ENCODE measurements at places on chromosomes 2 and 18.

GRCh38 chr18:67135981-67136380 is 380.5 kb downstream of the DSEL start:
- no peak for DNase-seq

- DNase-seq, result no peak
These were observed 27.8 kb upstream of the RNF125 start for GRCh38 chr18:31990823-31991222.

GRCh38 chr2:43075054-43075593 is 151.3 kb downstream of the ZFP36L2 start:
- no peak for DNase-seq

DNA sequence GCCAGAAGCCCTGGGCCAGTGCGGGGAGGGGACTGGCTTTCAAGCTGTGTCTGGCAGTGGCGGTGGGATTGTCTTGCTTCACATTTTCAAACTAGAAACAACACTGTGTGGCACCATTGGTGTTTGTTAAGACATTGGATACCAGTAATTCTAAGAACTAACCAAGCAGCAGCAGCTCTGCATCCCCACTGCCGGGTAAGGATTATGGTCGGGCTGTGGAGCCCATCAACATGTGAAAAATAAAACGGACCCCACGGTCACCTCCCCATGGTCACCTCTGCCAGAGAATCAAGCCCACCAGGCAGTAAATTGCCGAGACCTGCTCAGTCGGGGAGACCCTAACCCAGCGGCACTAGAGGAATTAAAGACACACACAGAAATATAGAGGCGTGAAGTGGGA is 65.3 kb downstream of the C18orf63 start:
- no peak for DNase-seq

GRCh38 chr2:207467716-207468347 is 61.9 kb upstream of the CREB1 start:
- no peak for DNase-seq

GRCh38 chr2:7472465-7472864 is 555.3 kb downstream of the RNF144A start:
- DNase-seq, result no peak

DNA sequence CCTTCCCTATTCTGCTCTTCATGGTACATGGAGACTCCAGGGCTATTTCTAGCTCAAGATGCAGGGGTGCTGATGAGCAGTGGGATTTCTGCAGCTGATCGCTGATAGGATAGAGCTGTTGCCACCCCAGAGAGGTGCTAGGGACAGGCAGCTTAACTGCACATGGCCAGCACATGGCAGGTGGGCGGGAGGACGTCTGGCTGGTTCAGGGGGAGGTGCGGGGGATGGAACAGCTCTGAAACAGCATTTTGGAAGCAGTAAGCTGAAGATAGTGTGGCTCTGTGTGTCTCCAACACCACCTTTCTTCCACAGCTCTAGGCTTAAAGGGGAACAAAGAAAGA is 151.9 kb upstream of the PELI1 start:
- no peak for DNase-seq

DNA sequence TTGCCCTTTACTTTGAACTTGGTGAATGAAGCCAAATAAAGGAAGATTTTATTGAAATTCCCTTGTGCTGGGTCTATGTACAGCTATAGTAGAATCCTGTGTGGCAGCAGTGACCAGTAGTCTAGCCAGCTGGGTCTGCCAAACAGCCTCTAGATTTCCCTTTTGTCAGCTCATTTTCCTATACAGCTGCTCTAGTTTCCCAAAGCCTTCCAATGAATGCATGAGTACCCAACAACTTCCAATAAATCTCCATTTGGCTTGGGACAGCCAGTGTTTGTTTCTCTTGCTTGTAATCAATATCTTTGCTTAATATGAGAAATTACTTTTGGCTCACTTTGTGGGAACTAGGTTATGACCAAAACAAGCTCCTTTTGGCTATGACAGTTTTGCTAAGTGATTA is 43.6 kb downstream of the SCN9A start:
- no peak for DNase-seq

DNA sequence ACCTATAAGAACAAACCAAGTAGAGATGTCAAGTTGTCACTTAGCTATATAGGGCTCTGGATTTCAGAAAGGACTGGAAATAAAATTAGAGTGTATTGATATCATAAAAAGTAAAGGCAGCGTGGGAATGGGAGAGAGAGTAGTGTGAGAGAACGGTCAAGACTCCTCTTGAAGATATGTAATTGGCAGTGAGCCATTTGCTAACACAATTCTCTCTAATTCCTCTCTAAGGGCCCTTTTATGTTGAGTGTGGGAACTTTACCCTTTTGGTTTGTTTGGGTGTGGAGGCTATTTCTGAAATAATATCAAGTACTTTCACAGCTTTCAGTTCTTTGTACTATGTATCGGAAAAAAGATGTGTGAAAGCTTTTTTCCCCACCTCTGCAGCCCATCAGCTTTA is 196.8 kb downstream of the LRRTM4 start:
- DNase-seq, result no peak

- peak; percentile 78 for DNase-seq
These were observed at the start of gene ERFE for GRCh38 chr2:238158509-238159070. TSS of gene ERFE (plus strand) at chr2:238158970. CDS start at chr2:238159008, 38 bp downstream.

- DNase-seq, result no peak
These were observed 225.8 kb downstream of the PTGR3 start for GRCh38 chr18:74982946-74983635.

DNA sequence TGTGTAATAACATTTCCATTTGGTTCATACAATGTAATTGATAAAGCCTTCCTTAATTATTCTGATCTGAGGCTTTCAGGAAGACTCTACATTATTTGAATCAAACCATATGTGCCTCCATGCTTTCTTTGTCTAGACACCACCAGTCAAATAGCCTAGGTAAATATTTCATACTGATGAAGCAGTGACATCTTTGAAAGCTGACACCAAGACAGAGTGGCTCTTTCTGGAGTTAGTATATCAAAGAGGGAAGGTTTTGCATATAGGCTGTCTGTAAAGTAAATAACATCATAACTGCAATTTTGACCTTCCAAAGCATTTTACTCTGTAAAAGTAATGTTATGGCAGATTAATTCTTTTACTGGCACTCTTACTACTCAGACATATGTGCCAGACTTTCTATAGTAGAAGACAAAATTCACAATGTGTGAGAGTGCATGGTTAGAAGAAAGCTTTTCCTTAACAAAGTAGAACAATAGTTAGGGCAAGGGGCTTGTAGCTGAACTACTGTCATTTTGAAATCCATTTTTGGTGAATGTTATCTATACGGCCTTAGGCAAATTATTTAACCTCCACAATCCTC is 177.3 kb downstream of the ERBB4 start:
- no peak for DNase-seq

DNA sequence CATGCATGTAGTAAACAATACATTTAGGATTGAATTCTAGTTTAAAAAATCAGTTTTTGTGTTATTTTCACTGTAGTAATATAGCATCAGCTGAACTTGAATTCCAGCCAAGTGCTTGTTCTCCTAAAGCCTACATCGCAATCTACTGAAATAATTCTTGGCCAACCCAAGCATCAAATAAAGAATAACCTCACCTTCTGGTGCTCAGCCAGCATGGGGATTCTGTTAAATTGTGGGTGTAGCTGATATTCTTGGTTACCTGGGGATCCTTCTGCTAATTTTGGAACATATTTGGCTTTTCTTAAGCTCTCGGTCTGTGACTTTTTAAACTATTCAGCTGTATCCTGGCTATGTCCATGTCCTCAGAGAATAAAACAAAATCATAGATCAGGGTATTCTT is 248.8 kb downstream of the NRXN1 start:
- DNase-seq, result no peak

DNA sequence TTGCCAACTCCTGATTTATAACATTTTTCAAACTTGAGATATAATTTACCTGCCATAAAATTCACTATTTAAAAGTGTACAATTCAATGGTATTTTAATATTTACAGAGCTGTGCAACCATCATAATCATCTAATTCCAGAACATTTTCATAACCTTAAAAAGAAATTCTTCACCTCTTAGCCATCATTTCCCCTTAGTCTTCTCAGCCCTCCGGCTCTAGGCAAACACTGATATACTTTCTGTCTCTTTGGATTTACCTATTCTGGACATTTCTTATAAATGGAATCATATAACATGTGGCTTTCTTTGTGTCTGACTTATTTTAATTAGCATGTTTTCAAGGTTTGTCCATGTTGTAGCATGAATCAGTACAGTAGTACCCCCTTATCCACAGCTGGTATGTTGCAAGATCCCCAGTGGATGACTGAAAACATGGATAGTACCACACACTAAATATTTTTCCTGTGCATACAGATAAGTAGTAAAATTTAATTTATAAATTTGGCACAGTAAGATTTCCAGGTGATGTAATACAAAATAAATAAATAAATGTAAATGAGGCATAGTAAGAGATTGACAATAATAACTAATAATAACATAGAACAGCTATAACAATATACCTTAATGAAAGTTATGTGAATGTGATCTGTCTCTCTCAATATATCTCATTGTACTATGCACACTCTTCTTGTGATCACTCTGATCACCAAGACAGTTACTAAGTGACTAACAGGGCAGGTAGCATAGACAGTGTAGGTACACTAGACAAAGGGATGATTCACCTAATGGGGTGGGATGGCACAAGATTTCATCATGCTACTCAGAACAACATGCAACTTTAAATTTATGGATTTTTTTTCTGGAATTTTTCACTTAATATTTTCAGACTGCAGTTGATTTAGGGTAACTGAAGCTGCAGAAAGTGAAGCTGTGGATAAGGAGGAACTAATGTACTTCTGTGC is 73.1 kb downstream of the RAB3GAP1 start:
- no peak for DNase-seq

DNA sequence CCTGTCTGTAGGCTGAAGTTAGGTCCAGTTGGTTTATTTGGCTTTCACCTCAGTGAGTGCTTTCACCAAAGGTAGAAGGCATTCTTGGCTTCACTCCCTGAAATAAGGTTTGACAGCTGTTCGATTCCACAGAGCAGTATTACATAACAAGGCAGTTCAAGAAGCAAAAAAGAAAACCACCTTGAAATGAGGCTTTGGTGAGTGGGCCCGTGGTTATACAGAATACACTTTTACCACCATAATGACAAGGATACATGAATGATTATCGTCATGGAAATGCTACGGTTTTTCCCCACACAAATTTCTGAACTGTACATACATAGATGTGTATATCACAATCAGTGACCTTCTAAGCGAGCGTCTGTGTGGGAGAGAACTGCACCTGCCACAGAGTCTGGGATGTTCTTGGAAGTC is 80.0 kb upstream of the CHRNA1 start:
- DNase-seq, result no peak

GRCh38 chr2:227134591-227134990 is 29.4 kb downstream of the COL4A4 start:
- no peak for DNase-seq

DNA sequence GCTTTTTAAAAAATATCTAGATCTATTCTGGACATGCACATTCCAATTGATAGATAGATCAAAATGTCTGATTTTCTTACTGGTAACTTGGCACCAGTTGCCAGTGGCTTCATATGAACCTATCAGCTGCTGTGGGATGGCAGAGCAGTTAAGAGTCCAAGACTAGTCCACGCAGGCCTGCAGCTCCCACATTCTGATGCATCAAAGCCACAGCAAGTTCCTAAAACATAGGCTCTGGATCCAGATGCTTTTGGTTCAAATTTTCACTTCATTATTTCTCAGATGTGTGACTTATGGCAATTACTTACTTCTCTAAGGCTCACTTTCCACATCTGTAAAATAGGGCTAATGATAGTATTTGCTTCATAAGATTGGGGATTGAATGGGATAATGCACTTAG is 48.0 kb upstream of the CYP1B1 start:
- no peak for DNase-seq

GRCh38 chr2:11752906-11753305 is 6.5 kb downstream of the LPIN1 start:
- no peak for DNase-seq

DNA sequence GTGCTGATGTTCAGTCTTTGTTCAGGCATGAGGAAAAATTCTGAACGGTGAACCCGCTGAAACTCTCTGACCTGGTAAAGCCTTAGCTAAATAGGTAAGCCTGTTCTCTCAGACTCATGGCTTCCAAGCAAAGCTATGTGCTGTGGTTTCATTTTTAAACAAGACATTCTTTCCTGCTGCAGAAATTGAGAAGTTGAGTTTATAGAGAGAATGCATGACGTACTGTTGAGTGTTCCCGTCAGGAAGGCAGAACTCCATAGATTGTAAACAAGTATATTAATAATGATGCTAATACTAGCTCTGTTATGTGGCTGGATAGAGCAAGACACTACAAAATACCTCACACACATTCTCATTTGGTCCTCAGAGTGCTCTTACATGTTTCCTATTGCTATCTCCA is 424.0 kb upstream of the CRIM1 start:
- DNase-seq, result no peak

DNA sequence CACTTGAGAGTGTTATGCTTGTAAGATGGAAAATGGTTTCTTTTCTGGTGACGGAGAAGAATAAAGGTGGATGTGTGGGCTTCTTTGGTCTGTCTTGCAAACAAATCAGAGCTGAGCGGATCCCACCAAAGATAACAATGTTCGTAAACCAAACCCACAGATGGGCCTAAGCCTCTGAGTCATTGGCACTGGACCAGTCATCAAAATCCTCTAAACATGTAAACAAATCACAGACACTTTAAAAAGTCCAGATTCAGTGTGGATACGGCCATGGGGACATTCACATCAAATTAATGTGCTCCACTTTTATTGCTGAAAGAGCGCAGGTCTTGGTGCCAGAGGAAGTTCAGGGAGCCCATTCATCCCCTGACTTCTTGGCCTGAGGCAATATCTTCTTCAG is 60.5 kb upstream of the TMEM200C start:
- no peak for DNase-seq

GRCh38 chr2:169034984-169035544 is 3.9 kb upstream of the ABCB11 start:
- DNase-seq, result no peak

- no peak for DNase-seq
These were observed 169.2 kb downstream of the BCL2 start for GRCh38 chr18:63150326-63150725.

DNA sequence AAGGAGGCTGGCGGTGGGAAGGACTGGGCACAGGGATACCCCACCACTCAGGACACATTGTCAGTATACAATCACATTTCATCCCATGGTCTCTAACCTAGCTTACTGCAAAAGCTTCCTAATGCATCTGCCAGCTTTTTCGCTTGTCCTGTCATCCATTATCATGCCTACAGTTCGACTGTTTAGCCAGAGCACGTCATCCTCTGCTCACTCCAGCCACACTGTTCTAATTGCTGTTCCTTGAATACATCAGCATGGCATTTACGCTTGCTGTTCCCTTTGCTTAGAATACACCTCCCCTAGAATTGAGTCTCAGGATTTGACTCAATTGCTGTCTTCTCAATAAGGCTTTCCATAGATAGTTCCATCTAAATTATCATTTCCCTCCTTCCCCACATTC is 166.3 kb downstream of the CCDC148 start:
- DNase-seq, result no peak

- DNase-seq, result peak; percentile 21
These were observed at the start of gene CREG2 for GRCh38 chr2:101387151-101387834. TSS of gene CREG2 (minus strand) at chr2:101387503. CDS start at chr2:101387457, 46 bp downstream.

- no peak for DNase-seq
These were observed 159.5 kb upstream of the GYPC start for GRCh38 chr2:126496493-126496892.

Data from GM19239 (cell line).